ENCODE measurements at places on chromosomes 3 and 15.

- DNase-seq = no peak
These were observed 1.2 kb downstream of the PRR20G start for GRCh38 chr3:127286571-127287140.

GRCh38 chr15:35499723-35500122 lies 46.2 kb downstream of the DPH6 start:
- DNase-seq = no peak

GRCh38 chr15:60118146-60118545 lies 114.0 kb downstream of the FOXB1 start:
- no peak for DNase-seq

GRCh38 chr3:112539825-112540650 lies 21.7 kb downstream of the ATG3 start:
- no peak for DNase-seq
